Mesothelial cell of epicardium (in vitro differentiated cells): ENCODE measurements at places on chromosomes 5 and 9. TPM values are rescaled to one million over a fixed set of nuclear protein-coding genes. Genes with fewer than 3 reads are reported as not detected.
A peak's percentile ranks its signal among the peaks of the same experiment; 100 is the strongest.

DNA sequence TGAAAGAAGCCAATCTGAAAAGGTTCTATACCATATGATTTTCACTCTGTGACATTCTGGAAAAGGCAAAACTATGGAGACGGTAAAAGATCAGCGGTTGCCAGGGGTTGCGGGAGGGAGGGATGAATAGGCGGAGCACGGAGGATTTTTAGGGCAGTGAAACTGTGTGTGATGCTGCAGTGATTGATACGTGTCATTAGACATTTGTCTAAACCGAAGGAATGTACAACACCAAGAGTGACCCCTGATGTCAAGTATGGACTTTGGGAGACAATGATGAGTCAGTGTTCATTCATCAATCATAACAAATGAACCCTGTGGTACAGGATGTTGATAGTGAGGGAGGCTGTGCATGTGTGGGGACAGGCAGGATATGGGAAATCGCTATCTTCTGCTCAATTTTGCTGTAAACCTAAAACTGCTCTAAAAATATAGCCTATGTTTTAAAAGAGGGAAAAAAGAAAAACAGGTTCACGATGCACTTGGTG lies 34.4 kb downstream of the ERGIC1 start:
- no peak for DNase-seq

DNA sequence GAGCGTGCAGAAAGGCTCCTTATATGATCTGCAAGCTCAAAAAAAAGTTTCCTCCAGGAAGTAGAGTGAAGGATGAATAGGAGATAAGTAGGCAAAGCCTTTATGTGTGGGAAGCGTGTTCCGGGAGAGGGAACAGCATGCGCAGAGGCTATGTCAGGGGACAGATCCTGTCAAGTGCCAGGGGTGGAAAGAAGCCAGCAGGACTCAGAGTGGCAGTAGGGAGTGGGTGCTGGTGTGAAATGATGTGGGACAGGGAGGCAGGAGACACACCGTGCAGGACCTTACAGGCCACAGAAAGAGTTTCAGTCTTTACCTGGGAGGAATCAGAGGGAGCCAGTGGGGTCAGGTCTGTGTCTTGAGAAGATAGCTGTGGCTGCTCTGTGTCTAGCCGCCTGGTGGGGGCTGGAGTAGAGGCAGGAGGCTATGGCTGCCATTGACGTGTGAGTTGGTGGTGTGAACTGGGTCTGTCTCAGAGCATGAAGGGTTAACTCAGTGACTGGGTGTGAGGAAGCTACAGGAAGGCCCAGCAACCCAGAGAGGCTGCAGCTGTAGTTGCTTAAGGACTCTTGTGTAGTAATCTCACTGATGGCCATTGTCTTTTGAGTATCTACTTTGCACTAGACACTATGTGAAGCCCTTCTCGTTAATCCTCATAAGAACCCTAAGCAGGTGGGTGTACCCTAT lies 71.3 kb downstream of the PPARGC1B start:
- DNase-seq: no peak

GRCh38 chr9:1156794-1157550 lies 106.8 kb downstream of the DMRT2 start:
- DNase-seq: no peak

GRCh38 chr5:168128557-168128956 lies 162.9 kb upstream of the WWC1 start:
- no peak for DNase-seq

DNA sequence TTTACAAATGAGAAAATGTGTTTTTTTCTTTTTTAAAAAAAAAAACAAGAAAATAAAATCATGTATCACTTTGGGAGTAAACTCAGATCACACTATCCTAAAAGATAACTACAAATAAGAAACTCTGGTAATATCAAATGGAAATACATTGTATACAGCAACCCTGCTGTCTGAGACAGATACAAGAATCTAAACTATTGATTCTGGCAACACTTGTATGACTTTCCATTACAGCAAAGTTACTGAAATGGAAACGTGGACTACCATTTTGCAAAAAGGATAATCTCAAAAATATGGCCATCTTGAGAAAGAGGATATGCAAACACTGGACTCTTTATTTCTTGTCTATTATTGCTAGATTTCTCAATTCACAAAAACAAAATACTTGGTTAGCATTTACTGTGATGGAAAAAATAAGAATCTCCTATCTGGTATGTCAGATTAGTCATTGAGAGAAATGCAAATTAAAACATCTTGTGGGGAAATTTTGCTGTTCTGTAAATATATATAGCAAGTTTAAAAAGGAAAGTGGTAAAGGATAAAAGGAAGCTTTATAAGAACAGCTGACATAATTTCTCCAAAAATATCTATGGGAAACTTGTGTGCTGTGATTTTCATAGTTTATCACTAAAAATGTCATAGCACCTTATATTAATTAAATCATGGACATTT lies 112.9 kb upstream of the FER start:
- no peak for DNase-seq

DNA sequence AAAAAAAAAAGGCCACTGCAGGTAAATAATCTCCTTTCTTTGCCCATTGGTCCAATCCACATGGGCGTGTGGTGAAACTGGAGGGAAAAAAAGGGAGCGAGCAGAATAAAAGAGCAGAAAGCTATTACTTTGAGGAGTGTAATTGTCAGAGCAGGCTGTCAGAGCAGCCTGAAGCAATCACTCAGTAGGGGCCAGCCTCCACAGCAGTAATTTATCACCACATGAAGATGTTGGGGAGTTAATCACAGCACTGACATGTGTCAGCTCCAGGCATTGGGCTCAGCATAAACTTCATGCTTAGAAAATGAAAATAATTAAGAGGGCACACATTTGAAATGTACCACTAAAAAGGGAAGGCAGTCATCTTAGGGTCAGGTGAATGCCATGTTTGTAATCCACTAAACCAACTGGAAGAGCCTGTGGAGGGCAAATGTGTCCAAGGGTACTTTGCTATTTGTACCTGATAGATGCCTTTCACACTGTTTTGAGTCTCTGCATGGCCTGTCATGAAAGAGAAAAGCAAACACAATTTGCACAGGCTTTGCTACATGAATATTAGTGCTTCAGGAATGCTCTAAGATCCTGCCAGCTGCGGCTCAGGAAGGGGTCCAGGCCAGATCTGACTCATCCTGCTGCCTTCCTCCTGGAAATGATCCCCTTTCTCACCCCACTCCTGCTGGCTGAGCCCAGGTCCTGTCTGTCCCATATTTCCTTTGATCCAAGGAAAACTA lies 2.9 kb upstream of the PTGER4 start:
- DNase-seq: no peak

DNA sequence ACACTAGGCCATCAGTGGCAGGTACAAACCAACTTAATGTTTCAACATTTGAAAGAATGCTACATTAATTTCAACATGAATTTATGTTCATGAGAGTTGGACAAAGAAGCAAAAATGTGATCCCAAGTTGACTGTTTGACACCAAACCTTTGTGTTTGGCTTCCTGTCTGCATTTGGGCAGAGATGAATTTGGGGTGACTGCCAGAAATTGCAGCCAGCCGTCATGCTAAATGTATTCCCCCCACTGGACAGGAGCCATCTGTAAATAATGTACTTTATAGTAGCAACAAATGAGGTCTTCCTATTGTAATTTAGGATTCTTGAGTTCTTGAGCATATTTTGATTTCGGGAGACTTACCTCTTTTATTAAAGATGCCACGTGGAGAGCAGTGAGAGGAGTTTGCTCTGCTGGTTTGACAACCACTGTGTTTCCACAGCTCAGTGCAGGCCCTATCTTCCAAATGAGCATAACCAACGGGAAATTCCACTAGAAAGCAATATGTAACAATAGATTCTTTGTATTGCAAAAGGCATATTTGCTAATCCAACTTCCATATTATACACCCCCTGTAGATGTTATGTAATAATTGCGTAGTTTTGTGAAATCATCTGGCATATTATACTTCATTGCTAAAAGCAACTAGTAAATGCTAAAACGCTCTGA lies 27.6 kb downstream of the ALDH1A1 start:
- DNase-seq: no peak

DNA sequence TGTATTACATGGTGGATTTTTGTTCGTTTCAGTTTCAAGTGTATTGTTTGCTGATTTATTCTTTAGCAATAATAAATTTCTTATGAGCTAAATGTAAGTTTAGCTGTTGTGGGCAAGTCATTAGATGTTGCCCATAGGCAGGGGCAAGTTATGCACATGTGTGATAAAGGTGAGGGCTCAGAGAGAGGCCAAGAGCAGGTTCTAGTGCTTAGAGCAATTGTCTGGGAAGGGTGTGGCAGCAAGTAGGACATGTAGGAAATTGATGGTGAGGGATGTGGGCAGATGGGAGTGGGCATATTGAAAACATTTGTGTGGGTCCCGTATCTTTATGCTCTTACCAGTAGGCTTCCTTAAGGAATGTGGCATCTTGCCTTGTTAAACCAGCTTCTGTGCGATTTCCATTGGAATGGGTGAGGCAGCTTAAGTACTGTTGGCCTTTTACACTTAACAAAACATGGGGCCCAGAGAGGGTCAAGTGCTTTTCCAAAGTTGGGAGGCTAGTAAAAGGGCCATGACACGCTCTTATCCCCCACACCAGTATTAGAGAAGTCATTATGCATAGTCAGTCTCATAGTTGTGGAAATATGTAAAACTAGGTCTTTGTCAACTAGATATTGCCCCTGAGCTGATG lies 60.6 kb downstream of the KDM4C start:
- no peak for DNase-seq

GRCh38 chr5:91955610-91956009 lies 572.5 kb upstream of the ARRDC3 start:
- DNase-seq: no peak

- no peak for DNase-seq
Measured at GRCh38 chr9:110897943-110898342, 140.3 kb downstream of the LPAR1 start.

- DNase-seq: no peak
Measured at GRCh38 chr5:63961598-63962161, 565 bp downstream of the HTR1A start.

DNA sequence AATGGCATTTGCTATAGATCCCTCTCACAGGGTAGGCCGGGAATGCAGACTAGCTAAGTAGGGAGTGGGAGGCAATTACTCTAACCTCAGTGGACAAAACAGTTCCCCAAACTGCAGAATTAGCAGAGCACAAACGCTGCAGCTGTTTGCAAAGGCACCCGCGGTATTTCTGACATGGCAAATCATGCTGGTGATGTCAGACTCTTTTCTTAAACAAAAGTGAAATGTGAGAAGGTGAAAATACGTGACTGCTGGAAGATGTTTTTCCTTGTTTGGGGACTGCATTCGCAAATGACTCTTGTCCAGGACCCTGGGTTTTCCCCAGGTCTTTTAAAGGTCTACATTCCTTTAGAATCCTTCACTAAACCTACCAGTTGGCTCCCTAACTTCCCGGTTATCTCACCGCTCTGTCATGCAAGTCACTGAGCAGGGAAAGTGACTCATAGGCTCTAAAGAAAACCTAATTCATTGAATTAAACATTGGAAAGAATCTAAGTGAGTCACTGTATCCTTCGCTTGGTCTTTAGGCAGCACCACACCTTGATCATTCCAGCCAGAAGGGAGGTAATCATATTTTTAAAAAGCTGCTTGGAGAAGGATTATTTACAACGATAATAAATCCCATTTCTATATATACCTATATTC lies 91.5 kb upstream of the DNAH5 start:
- DNase-seq: peak; percentile 50

DNA sequence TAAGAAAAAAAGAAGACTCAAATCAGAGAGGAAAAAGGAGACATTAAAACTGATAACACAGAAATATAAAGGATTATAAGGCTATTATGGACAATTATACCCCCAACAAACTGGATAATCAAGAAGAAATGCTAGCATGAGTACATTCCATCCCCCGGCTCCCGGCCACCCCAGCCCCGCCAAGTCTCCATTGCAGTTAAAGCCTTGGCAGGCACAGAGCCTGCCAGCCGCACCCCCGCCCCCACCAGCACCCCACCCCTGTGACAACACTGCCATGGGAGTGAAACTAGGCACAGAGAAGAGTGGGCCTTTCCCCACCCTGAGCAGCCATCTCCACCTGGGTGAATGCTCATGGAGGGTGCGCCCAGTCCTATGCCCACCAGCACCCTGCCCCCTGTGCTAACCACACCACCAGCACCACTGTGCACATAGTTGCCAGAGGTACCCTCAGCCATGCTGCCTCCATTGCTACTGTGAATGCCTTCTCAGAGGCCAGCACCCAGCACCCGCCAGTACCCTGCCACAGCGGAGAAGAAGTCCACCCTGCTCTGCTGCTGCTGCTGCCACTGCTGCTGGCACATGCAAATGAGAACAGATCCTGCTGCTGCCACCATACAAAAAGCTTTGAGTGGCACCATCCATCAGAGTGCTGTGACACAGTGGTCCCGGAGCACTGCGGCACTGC lies 117.0 kb downstream of the CSNK1G3 start:
- no peak for DNase-seq

- DNase-seq: no peak
Measured at GRCh38 chr9:100652850-100653249, 75.0 kb downstream of the CAVIN4 start.

DNA sequence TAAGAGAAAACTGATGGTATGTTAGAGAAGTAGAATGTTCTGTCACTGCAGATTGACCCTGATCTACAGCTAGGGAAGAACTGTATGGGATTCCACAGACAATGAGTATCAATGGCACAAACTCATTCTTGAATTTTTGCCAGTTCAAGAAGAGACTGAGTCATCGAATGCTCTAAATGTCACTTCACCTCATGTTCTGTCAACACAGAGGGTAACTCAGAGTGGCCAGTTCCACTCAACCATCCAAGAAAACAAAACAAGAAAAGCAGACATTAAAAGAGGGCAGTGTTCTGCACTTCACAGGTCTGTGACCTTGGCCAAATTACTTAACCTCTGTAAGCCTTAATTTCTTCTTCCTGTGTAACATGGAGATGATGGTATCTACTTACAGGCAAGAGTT lies 132.2 kb upstream of the HMHB1 start:
- DNase-seq: no peak

DNA sequence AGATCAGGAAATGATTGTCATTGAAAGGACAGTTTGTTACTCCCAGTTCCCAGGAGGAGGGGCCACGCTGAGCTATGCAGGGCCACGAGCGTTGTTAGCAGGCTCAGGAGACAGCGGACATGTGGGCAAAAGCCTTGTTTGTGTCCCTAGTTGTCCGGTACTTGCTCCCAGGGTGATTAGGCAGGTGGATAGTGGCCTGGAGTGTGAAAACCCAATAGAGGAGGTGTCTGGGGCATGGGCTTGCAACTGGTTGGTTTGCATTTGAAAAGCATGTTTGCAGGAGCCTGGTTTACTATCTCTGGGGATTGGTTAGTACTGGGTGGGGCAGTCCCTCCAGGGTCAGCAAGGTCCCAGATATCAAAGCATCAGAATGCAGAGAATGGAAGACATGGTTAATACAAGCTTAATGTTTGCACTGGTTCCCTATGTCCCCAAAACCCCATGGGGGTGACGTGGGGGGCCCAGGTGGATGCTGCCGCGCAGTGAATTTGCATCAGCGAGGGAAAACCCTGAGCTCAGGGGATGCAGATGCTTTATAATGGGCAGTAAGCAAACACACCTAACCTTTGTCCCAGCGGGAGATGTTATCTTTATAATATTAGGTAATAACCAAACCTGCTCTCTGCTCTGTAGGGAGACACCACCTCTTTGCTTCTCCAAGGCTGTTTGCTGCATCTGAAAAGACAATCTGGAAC lies 39.7 kb downstream of the ROPN1L start:
- DNase-seq: no peak

Gene EGFLAM
- 6.8 to 7.1 TPM (median 7.1 TPM) in 3 replicates for total RNA-seq

Gene RAD17
- 31.6 to 33.4 TPM (median 33.2 TPM) in 3 replicates for total RNA-seq

Gene IFNA14
- total RNA-seq: not detected in 3 replicates

Gene TNFAIP8
- 26.5 to 33.3 TPM (median 28.6 TPM) in 3 replicates for total RNA-seq

Gene ADAMTSL2
- 6.2 to 7.0 TPM (median 6.5 TPM) in 3 replicates for total RNA-seq

Gene C5orf47
- total RNA-seq: not detected in 3 replicates

Gene SMIM33
- not detected in 3 replicates for total RNA-seq

Gene TTC23L
- total RNA-seq: 2.4 to 2.7 TPM (median 2.6 TPM) in 3 replicates

Gene ARHGEF39
- 6.3 to 8.0 TPM (median 6.5 TPM) in 3 replicates for total RNA-seq

Gene RORB
- total RNA-seq: 0.16 to 0.43 TPM (median 0.38 TPM) in 3 replicates

Gene PTPRD
- total RNA-seq: 109 to 112 TPM (median 109 TPM) in 3 replicates

Gene ALDOB
- total RNA-seq: not detected in 3 replicates
